Spleen (tissue), 13 donors: ENCODE measurements at places on chromosomes 12 and 14. TPM values are rescaled to one million over a fixed set of nuclear protein-coding genes. Genes with fewer than 3 reads are reported as not detected.
A peak's percentile ranks its signal among the peaks of the same experiment; 100 is the strongest.

The NPFF gene
- not detected for total RNA-seq

DNA sequence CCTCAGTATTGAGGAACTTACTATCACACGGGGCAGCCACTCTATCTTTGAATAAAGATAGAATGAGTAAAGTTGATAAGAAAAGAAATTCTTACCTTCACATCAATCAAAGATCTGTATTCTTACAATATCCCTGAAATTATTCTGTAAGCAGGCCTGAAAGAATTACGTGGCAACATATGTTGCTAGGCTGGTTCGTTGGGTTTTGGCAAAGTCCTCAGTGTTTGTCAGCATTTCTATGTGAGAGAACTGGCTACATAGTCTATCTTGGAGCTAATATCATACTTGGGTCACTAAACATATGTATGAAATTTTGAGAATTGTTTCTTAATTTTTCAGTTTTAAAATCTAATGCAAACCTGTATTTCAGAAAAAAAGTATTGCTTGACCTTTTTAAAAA lies 412.2 kb upstream of the GARIN6 start:
- no peak for DNase-seq

The AJUBA gene
- total RNA-seq: 1.4 TPM

DNA sequence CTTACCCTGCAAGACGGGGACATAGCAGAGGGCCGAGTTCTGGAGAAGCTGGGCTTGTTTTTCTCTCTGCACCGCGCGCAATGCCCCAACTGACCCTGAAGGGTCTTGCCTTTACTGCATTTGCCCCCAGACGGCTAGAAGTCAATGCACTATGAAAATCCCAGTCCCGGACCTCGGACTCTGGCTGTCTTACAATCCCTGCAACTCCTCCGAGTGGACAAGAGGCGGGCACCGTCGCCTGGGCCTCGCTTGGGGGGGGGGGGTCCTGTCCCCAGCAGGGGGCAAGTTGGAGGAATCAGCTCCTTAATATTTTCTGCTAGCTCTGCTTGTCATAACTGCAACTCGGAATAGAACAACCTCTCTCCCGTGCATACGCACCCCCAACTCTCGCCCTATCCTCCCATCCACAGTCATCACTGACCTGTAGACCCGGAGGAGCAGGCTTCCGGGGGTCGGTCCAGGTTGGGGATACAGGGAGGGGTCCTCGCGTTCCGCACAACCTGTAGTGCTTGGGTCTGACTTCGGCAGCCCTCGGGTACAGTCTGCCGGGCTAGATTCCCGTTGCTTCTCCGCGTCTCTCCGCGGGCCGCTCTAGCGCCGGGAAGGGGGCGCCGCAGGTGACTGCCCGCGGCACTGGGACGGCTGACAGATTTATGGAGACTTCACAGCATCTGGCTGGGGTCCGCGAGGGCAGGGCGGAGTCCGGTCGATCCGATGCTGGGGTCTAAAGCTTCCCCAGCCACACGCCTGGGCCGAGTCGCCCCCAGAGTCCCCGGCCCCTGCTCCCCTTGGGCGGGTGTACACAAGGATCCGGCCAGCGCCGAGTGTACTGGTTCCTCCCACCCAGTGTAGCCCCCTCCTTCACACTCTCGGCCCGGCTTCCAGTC lies 3.3 kb upstream of the PAX9 start:
- no peak for DNase-seq

The IGF1 gene
- total RNA-seq: 12.2 TPM

DNA sequence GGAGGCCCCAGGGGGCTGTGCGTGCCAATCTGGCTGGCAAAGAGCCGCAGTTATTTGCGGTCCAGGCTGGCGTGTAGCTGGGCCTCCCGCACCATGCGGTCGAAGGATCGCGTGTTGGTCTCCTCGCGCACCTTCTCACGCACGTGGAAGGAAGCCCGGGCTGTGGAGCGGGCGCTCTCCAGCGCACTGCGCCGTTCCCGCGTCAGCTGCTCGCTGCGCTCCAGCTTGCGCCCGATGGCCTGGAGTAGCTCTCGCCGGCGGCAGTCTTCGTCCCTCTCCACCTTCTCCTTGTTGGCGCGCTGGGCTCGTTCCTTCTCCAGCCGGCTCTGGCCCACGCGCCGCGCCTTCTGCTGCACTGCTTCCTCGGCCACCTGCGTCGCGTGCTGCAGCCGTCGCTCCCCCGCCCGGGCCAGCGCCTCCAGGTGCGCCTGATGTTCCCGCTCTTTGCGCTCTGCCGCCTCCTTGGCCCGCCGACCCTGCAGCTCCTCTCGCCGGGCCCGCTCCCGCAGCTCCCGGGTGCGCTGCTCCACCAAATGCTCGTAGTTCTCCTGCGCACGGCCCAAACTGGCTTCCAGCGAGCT lies 3.1 kb downstream of the CCDC177 start:
- no peak for DNase-seq

DNA sequence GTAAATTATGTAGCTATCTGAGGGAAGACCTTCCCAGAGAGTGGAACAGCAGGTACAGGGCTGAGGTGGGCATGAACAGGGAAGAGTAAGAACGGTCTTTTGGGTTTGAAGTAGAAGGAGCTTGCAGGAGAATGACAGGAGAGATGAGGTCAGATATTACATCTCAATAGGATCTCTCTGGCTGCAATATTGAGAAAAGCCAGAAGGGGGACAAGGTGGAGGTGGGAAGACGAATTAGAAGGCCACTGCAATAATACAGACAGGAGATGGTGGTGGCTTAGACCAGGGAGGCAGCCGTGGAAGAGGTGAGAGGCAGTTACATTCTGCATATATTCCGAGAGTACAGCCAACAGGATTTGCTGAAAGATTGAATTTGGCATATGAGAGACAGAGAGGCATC lies 310.2 kb downstream of the APAF1 start:
- no peak for DNase-seq

The SCNN1A gene
- 8.6 TPM for total RNA-seq

GRCh38 chr12:24561882-24562770 lies 386.8 kb downstream of the BCAT1 start:
- DNase-seq: peak; percentile 78

- peak; percentile 68 for DNase-seq
Observed at GRCh38 chr12:122840580-122841513, 5.6 kb downstream of the HIP1R start.

The KRT78 gene
- total RNA-seq: not detected

The PRB2 gene
- not detected for total RNA-seq

The SLC39A2 gene
- total RNA-seq: not detected

The CIT gene
- total RNA-seq: 54.3 TPM

DNA sequence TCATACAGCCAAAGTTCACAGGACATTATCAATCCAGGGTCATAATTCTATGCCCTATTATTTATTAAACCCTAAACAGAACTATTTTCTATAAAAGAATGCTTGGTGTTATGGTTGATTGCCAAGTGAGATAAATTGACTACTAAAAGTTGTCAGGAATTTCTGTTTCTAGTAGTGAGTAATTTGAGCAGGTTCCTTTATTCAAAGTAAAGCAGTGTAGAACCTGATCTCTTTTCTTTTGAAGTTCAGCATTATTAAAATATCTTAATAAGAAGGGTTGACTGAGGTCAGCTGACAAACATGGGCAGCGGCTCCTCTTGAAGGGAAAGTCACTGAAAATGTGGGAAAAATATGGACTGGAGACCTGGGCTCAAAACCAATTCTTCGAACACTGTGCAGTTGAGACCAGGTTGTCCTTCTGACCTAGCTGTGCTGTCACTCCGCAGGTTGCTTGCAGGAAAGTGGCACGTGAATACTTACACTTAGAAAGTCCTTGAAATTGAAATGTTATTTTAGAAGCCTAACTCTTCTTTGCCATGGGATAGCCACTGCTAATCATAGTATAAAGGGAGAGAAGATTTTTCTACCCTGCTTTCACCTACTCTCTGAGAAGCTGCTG lies 141.0 kb downstream of the RASSF9 start:
- no peak for DNase-seq

DNA sequence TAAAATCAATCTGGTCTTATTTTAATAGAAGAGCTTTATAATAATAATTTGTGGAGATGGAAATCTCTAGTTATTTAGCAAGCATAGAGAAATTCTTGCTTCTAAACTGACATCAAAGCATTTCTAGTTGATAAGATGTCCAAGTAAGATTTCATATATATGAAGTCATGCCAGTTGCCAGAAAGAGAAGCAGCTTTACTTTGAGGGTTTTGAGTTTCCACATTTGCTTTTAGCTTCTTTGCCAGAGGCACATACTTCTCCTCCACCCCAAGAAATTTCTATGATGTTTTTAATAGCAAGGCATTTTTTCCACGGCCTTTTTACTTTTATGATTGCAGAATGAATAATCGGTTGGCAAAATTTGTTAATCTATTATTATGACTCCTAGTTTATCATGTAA lies 24.2 kb upstream of the YAF2 start:
- no peak for DNase-seq

The DNAI7 gene
- total RNA-seq: 0.28 TPM

GRCh38 chr14:60183741-60184140 lies 18.5 kb upstream of the DHRS7 start:
- DNase-seq: no peak

The SLC35F4 gene
- not detected for total RNA-seq
